ENCODE measurements at places on chromosomes 2 and 18.
A peak's percentile ranks its signal among the peaks of the same experiment; 100 is the strongest.

DNA sequence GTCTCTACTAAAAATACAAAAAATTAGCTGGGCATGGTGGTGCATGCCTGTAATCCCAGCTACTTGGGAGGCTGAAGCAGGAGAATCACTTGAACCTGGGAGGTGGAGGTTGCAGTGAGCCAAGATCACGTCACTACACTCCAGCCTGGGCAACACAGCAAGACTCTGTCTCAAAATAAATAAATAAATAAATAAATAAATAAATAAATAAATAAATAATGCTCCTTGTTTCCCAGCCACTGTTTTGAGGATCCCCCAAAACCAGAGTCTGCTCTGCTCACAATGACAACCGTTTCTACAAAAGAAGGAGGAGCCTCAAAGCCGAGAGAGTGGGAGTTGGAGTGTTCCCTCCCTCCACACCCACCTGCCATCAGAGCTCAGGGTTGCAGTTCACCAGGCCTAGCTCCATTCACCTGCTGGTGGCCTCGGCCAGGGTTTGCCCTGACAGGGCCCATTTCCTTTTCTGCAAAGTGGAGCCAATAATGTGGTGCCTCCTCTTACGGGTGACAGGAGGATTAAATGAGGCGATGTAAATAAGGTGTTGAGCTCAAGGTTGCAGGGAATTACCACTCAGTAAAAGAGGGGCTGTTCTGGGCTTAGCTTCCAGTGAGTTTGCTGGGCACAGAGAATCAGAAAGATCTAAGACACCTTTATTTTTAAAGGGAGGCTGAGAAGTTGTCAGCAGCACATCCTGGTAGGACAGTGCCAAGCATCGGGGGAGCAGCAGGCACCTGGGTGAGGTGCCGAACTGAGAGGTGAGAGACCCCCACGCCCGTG lies 25.5 kb downstream of the CRACDL start:
- no peak for DNase-seq

DNA sequence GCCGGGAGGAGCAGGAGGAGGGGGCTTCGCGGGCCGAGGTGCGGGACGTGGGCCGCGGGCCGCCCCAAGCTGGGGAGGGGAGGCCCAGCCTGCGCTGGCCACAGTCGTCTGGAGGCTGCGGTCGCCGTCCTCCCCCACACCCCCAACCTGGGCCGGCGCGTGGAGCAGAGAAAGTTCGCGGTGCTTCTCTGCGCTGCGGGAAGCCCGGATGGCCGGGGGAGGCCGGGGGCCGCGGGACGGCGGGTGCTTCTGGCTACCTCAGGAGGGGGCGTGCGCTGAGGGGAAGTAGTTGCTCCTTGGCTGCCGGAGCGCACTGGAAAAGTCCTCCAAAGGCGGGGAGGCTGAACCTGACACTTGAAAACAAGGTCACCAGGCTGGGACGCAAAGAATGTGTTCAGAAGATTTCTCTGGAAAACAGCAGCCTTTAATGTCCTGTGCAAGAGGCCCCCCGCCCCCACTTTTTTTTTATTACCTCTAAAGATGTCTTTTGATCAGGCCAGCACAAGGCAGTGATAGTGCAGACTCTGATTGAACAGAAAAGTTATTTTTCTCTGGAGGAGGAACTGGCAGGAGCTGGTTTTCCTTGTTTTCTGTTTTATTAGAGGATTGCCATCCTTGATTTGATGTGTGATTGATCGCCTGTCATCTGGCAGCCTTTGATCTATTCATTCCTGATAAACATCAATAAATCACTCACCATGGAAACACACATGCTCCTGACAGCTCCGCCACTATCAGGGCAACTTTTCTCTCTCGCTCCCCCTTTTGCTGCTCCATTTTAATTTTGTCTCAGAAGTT lies 1.6 kb downstream of the TSHZ1 start:
- no peak for DNase-seq

GRCh38 chr18:8765783-8766463 lies 60.6 kb downstream of the MTCL1 start:
- peak; percentile 32 for DNase-seq

DNA sequence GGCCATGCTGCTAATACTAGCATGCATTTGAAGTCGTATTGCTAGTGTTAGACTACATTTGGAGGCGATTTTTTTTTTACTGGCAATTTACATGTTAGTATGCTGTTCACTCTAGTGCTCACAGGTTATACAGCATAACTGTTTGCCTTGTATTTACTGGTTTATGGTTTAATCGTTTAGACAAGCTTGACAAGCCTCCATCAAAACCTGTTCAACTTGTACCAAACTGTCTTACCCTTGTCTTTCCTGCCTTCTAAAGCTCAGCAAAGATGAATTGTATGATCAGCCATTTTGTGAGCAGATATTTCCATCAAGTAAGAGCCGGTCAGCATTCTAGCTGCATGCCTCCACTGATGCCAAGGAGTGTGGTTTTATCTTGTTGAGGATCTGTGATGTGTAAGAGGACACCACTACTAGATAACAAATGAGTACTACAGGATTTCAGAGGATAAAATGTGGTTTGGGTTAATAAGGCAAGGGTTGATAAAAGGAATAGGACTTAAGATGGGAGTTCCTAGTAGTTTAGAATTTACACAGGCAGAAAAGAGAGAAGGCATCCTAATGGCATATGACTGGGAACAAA lies 68.4 kb upstream of the ITM2C start:
- DNase-seq = peak; percentile 18

DNA sequence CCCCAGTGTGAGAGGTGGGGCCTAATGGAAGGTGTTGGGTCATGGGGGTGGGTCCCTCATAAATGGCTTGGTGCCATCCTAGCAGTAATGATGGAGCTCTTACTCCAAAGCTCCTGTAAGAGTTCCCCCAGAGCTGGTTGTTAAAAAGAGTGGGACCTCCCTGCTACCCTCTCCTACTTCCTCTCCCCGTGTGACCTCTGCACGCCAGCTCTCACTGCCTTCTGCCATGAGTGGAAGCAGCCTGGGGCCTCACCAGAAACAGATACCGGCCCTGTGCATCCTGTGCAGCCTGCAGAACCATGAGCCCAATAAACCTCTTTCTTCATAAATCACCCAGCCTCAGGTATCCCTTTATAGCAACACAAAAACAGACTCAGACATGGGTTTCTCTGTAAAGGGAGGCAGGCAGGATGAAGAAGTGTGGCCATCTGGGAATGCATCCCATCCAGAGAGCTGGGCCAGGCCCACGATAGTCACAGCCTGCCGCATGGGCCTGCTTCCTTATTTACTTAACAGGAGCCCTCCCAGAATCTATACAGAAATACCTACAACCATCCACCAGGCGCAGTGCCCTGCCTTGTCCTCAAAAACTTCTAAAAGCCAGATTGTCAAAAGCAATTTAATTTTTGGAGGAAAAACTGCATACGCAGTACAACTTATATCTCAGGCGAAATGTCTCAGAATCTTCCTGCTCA lies 7.5 kb downstream of the PRLH start:
- no peak for DNase-seq

GRCh38 chr2:160666154-160667060 lies 172.8 kb upstream of the RBMS1 start:
- DNase-seq = peak; percentile 98

GRCh38 chr2:111100765-111101162 lies 19.9 kb upstream of the BCL2L11 start:
- no peak for DNase-seq

GRCh38 chr18:2336690-2337392 lies 234.5 kb downstream of the METTL4 start:
- no peak for DNase-seq

DNA sequence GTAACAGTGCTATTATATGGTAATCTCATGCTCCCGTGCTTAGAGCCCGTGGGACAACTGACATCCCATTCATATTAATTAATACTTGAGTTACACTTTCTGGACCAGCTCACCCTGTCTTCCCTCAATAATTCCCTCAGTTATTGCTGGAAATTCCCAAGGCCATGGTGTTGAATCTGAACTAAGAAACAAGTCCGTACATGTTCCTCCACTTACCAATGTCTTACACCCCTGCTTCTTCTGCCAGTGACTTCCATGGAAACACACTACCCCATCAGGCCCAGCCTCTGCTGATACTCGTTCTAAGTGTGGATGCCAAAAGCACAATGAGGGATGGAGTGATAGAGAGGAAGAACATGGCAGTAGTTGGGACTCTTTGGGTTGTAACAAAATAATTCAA lies 193.7 kb downstream of the RND3 start:
- no peak for DNase-seq

- peak; percentile 55 for DNase-seq
Measured at GRCh38 chr2:184875911-184876310, 277.6 kb downstream of the ZNF804A start.

- no peak for DNase-seq
Measured at GRCh38 chr2:23005469-23005868, 379.5 kb upstream of the KLHL29 start.

DNA sequence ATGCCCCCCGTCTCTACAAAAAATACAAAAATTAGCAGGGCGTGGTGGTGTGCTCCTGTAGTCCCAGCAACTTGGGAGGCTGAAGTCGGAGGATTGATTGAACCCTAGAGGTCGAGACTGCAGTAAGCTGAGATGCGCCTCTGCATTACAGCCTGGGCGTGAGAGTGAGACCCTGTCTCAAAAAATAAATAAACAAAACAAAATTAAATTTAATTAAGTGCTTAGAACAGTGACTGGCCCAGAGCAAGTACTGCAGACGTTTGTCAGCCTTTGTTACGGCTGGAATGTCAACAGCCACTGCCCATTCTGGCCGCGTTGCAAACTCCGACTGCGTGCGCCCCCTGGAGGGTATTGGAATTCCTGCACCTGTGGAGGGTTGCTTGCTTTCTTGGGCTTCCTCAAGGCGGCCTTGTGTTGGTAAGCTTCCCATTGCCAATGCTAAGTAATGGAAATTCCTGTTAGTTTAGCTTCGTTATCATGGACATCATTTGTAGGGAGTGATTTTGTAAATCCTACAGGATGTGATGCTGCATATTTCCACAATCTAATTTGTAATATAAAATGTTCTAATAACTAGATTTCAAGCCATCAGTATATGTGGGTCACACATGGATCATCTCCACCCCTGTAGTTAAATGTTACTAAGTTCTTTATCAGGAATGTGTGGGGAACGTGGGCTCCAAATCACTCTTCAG lies 15.9 kb upstream of the ATP6V1B1 start:
- peak; percentile 84 for DNase-seq

- DNase-seq = no peak
Measured at GRCh38 chr2:214591366-214591765, 180.5 kb downstream of the VWC2L start.

DNA sequence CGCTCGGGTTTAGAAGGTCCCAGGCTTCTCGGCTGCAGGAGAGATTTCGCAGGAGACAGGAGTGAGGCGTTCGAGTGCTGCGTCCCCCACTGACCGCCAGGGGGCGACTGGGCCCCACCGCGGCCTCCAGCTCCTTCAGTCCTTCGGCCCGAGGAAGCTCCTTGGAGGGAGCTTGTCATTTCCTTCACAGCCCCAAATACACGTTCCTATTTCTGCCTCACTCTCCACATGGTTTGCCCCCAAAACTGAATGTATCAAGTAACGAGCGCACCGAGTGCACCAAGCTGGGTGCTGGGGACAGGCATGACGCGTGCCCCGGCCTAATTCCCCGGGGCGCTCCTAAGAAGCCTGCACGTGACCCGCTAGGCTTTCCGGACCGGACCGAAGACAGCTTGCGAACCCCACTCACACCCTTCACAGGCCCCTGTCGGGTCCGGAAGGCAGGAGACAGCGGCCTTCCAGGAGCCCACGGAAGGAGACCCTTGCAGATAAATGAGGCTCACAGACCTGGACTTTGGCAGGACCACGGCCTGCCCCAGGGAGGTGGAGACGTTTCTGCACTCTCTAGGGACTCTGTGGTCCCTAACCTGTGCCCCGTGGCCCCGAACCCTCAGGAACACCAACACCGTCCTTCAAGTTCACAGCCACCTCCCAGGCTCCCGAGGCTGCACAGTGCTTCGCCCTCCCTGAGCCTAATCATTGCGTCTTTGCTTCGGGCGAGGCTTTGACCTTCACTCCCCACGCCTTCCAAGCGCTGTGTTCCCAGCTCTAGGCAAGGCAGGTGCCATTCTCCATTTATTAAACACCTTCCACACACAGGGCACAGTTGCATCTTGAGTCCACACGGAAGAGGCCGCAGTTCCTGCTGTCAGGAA lies 13.0 kb upstream of the FAHD2A start:
- DNase-seq = peak; percentile 70

DNA sequence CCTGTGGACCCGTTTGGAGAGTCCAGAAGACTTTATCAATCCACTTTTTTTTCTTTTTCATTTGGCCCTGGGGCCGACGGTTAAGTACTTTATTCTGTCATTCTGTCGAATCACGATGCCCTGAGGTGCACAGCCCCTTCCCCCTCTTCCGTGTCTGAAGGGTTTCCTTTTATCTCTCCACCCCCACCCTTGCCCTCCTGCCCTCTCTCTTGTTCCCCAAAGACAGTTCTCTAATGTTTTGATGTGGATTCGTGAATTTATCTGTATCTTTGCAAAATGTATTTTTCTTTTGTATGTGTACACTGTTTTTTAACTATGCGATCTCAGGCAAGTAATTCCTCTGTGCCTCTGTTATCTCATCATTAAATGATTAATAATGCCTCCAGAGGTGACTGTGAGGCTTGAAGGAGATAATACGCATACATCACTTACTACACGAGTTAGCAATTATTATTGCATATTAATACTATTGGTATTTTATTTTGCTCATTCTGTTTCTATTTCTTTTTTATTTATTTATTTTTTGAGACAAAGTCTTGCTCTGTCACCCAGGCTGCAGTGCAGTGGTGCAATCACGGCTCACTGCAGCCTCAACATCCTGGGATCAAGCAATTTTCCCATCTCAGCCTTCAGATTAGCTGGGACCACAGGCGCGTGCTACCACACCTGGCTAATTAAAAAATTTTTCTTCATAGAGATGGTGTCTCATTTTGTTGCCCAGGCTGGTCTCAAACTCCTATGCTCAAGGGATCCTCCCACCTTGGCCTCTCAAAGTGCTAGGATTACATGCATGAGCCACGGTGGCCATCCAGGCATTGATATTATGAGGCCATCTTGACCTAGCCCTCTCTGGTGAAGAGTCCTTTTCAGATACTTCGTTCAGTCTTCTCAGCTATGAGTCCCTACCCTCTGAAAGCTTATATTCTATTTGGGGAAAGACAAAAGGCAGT lies 1.4 kb upstream of the CASP8 start:
- no peak for DNase-seq

GRCh38 chr2:15860760-15861159 lies 79.6 kb upstream of the MYCN start:
- DNase-seq = no peak

GRCh38 chr18:11991021-11991795 lies 9.9 kb downstream of the IMPA2 start:
- no peak for DNase-seq

GRCh38 chr2:111222204-111222866 lies 101.6 kb downstream of the BCL2L11 start:
- no peak for DNase-seq

DNA sequence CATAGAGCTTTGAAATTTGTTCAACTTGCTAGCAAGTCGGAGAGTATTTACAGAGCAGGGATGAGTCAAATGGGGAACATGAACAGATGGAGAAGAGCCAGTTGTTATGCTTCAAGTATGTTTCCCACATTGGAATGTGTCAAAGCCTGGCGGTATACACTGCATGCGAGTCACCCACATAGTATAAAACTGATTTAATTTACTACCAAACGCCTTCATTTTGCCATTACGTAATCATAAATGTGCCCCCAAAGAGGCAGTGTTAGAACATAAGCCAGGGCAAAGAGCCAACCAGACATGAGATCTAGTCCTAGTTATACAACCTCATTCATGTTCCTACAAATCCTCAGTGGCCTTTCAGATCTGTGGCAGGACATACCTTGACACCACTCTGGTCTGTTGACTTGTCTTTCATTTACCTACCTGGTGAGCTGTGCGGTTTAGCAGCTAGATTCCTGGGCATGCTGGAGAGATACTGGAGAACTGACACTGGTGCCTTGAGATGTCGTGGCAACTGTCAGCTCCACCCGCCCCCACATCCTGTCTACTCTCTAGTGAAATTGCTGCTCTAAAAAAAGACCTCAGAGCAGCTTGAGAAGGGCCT lies 21.7 kb upstream of the NRP2 start:
- peak; percentile 84 for DNase-seq

Measured in fibroblast of pulmonary artery (primary cell).